ENCODE measurements at places on chromosomes 6 and 20. TPM values are rescaled to one million over a fixed set of nuclear protein-coding genes. Genes with fewer than 3 reads are reported as not detected.

DNA sequence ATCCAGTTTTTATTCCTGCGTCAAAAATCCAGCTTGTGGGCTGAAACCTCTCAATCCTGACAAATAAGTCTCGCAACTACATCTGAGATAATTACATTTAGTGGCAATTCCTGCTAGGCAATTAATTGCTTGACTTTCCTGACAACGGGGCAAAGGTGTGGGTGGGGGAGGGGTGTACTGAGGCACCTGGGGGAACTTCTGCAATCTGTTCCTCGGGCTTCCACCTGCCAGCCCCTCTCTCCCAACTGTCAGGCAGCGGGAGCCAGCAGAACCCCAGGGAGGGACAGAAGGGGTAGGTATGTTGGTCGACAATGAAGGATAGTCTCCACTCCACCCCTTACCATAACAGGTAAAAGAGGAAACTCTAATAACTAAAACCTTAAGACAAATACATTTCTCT, 6.8 kb downstream of the C6orf52 start:
- no peak overlapping the region for H3K27ac ChIP-seq
- peaks cover 5% of the 10 kb centered on the region for H3K4me1 ChIP-seq
- no peak for DNase-seq
- H3K4me3 ChIP-seq, result no peak overlapping the region

DNA sequence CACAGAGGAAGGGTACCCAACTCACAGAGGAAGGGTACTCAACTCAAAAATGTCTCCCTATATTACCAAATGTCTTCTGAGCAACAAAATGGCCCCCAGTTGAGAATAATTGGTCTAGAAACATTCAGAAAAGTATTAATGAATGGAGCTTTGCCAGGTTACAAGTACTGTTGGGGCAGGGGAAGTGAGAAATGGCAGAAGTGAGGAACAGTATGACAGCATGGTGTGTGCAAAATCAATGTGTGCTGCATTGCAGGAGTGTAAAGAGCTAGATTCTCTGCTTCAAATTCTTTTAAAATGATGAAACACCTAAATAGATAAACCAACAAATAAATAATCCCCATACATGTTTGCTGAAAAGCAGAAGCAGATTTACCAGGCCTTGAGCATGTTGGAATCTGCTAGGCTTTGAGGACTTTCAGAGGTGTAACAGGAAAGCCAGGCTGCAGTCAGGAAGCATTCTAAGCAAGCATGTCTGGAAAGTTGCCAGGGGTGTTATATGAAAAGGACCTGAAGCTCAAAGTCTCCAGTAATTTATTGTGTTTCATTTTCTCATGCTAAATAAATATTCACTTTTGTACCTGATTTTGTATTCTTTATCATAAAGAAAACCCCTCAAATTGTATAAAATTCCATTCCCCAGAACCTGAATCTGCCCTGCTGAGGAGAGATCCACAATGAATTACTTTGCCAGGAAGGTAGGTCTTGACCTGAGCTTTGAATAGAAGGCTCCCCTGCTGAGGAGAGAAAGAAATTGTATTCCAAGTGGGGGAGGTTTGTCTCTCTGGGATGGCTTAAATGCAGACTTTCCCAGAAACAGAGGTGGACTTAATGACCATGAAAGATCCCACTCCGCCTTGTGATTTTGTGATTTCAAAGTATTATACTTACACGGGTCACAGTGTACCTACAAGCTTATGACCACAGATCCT, 265.0 kb upstream of the MARCKS start:
- no peak for DNase-seq
- H3K4me1 ChIP-seq, result peaks cover 72% of the 10 kb centered on the region
- H3K27me3 ChIP-seq, result no peaks in the 10 kb centered on the region
- H3K36me3 ChIP-seq, result no peaks in the 10 kb centered on the region
- H3K4me3 ChIP-seq, result peak overlapping the region; percentile 54
- H3K27ac ChIP-seq, result peak overlapping the region; percentile 73

DNA sequence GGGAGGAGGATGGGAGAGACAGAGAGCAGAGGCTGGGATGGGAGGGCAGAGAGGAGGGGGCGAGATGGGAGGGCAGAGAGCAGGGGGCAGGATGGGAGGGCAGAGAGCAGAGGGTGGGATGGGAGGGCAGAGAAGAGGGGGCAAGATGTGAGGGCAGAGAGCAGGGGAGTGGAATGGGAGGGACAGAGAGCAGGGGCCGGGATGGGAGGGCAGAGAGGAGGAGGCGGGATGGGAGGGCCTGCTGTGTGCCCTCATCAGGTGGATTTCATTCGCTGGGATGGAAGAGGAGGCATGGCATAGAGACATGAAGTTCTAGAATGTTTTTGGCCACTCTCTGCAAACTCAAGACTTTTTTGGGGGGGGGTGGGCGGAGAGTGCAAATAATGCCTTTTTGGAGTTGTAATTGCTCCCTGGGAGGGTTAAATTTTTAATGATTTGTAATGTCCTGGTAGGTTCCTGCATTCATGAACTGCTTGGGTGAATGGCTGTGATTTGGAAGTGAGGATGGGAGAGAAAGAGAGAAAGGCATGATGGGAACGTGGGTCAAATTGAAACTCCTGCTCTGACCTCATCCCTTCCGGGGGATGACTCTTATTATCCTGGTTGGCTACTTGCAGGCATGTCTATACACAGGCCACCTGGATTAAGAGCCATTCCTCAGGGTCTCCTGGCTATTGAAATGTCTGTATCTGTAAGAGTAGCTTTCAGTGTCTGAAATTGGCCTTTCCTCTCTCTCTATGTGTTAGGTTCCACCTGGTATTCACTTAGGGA, 162.4 kb upstream of the AGPAT4 start:
- no peak for DNase-seq
- peaks cover 34% of the 10 kb centered on the region for H3K4me1 ChIP-seq
- H3K27me3 ChIP-seq, result no peaks in the 10 kb centered on the region
- no peaks in the 10 kb centered on the region for H3K36me3 ChIP-seq
- H3K27ac ChIP-seq, result no peak overlapping the region
- H3K4me3 ChIP-seq, result no peak overlapping the region

GRCh38 chr6:24743944-24744335, 25.0 kb upstream of the C6orf62 start:
- H3K36me3 ChIP-seq, result no peaks in the 10 kb centered on the region
- no peak overlapping the region for H3K27ac ChIP-seq
- no peaks in the 10 kb centered on the region for H3K4me1 ChIP-seq
- H3K4me3 ChIP-seq, result no peak overlapping the region

- H3K4me1 ChIP-seq, result peaks cover under 1% of the 10 kb centered on the region
- H3K27ac ChIP-seq, result no peak overlapping the region
- no peaks in the 10 kb centered on the region for H3K36me3 ChIP-seq
- DNase-seq, result no peak
- peaks cover 6% of the 10 kb centered on the region for H3K27me3 ChIP-seq
Observed at GRCh38 chr6:110048221-110048875, 70.2 kb downstream of the GPR6 start.

GRCh38 chr6:73558624-73559398, 38.0 kb upstream of the EEF1A1 start:
- DNase-seq, result no peak
- H3K4me1 ChIP-seq, result peaks cover 52% of the 10 kb centered on the region
- H3K27me3 ChIP-seq, result no peaks in the 10 kb centered on the region
- H3K36me3 ChIP-seq, result no peaks in the 10 kb centered on the region

- no peaks in the 10 kb centered on the region for H3K36me3 ChIP-seq
- peak overlapping the region; percentile 25 for H3K4me3 ChIP-seq
- H3K27ac ChIP-seq, result no peak overlapping the region
- no peak for DNase-seq
Observed at GRCh38 chr20:23641936-23642751, 4.4 kb upstream of the CST3 start.

DNA sequence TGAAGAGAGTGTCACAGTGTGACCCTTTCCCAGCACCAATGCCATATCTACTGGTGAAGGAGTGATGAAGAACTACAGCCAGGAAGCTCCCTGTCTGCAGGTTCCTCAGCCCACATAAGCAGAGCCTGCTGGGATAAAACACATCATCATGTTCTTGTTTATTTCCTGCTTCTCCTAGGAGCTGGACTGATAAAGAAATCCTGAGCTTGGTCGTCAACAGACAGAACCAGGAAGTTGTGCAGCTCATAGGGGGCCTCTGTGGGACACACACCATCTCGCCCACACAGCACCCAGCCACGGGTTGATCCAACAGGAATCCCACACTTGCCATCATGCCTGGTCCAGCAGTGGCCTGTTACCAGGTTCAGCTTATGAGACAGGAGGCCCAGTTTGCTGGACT, 2.8 kb upstream of the CSTL1 start:
- peaks cover 3% of the 10 kb centered on the region for H3K27me3 ChIP-seq
- no peaks in the 10 kb centered on the region for H3K36me3 ChIP-seq
- no peak overlapping the region for H3K27ac ChIP-seq

DNA sequence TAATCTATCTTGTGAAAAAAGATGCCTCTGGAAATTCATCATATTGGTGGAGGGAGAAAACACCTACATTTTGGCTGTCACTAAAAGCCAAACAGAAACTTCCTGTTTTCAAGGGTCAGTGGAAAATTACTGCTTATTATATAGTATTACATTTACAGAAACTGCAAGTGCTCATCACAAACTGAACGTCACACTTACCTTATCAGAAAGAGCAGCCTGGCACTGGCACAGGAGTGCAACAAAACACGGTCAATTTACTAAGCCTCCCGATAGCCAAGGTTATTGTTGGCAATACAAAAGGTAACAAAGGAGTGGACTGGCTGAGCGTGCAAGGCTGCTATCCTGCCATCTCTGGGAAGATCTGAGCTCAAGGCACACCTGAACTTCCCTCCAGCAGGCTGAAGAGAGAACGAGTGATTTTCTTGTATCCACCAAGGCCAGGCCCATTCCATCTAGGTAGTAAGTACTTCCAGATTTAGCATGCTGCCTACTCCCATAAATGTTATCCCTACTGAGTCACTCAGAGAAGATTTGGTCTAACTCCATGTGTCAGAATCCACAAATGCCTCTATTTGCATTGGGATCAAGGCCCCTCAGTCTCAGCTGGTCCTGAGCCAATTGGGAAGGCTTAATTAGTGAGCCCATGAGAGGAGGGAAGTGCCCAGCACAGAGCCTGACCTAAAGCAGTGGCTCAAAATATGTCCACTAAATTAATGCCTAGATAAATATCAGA, 399.8 kb downstream of the BTBD9 start:
- H3K27me3 ChIP-seq, result no peaks in the 10 kb centered on the region
- H3K36me3 ChIP-seq, result no peaks in the 10 kb centered on the region
- no peak overlapping the region for H3K4me3 ChIP-seq
- peaks cover 11% of the 10 kb centered on the region for H3K4me1 ChIP-seq
- no peak for DNase-seq
- H3K27ac ChIP-seq, result no peak overlapping the region

The RBM24 gene
- total RNA-seq, result 4.0 TPM

The PHACTR1 gene
- 10.3 TPM for total RNA-seq
